Activated CD4-positive, alpha-beta T cell treated with anti-CD3 and anti-CD28 coated beads, Interleukin-2, amount 10 ng/mL, durations not matched to agents 7 days and 5 days (primary cell): ENCODE measurements at places on chromosomes 16 and 17. TPM values are rescaled to one million over a fixed set of nuclear protein-coding genes. Genes with fewer than 3 reads are reported as not detected.

DNA sequence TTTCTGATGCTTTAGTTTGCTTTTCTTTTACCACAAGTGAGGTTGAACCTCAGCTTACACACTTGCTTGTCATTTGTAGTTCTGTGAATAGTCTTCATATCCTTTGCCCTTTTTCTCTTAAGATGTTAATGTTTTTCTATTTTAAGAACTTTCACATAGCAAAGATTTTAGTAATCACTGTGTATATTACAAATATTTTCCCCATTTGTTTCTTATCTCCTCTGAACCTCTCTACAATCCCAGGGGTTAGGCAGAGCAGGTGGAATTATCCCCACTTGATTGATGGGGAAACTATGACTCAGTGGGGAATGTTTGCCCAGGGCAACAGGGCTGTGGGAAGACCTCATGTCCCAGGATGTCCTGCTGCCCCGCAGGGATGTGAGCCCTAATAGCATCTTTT lies 11.7 kb upstream of the MYH3 start:
- DNase-seq = no peak

DNA sequence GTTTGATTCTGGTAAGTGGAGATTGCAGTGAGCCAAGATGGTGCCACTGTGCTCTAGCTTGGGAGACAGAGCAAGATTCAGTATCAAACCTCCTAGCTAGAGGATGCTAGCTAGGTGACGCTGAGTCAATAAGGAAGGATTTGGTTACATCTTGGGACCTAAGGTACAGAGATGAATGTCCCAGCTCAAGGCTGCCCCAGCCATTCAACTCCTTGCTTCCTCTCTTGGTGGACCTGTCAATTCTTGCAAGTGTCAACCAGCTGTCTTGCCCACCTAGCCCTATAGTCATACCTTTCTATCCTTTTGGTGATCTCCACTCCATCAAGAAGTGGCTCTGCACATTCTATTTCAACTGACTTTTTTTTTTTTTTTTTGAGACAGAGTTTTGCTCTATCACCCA lies 1.4 kb upstream of the MILR1 start:
- no peak for DNase-seq

The ENPP7 gene
- not detected for total RNA-seq

DNA sequence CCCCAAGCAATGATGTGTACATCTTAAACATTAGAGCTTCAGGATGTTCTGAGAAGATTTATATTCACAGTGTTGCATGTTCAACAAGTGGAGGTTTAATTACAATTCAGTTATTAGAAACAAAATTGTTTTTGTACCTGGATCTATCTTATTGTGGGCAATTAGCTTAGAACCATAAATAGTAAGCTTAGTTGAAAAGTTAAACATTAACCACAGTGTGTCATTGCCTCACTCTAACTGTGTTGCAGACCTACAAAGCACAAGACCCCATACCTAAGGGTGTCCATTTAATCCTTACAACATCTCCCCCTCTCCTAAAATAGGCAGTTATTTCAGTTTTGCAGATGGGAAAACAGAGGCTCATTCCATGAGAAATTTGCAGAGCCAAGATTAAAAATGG lies 632.0 kb upstream of the SOX9 start:
- no peak for DNase-seq

DNA sequence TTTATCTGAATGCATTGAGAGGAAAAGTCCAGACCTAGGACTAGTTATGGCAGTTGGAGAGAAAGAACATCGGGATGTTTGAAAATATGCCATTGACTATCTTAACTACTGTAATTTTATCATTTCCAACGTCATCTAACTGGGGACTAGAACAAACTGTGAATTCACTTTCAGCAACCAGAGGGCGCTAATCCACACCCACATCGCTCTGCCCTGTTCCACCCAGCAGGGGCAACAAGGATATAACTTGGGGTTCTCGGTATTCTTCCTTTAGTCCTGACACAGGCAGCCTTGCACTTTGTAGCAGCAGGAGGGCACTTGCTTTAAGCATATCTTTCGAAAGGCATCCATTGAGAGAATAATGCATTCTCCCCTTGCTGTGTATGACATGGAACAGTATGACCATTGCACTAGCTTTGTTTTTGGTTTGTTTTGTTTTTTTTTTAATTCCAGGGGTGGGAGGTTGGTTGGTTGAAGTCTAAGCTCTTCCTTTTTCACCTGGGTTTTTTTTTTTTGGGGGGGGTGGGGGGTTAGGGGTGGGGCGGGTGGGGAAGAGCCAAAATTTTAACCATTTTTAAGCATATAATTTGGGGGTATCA lies 31.5 kb downstream of the SIAH1 start:
- DNase-seq = peak; percentile 76

- DNase-seq = no peak
Observed at GRCh38 chr16:27579087-27579980, 29.4 kb downstream of the KATNIP start.

The HLF gene
- 0.65 TPM for total RNA-seq

The TNFRSF17 gene
- total RNA-seq = not detected

The CD7 gene
- total RNA-seq = 285 TPM

- DNase-seq = no peak
Observed at GRCh38 chr17:56656701-56657327, 63.3 kb downstream of the NOG start.
